ENCODE measurements at places on chromosomes 2 and 18.

GRCh38 chr2:84459944-84460429 is 907 bp upstream of the SUCLG1 start:
- no peak for DNase-seq

- no peak for DNase-seq
Observed at GRCh38 chr2:201157694-201158093, 25.2 kb upstream of the CASP10 start.

- no peak for DNase-seq
Observed at GRCh38 chr2:223772363-223772762, 65.0 kb downstream of the AP1S3 start.

DNA sequence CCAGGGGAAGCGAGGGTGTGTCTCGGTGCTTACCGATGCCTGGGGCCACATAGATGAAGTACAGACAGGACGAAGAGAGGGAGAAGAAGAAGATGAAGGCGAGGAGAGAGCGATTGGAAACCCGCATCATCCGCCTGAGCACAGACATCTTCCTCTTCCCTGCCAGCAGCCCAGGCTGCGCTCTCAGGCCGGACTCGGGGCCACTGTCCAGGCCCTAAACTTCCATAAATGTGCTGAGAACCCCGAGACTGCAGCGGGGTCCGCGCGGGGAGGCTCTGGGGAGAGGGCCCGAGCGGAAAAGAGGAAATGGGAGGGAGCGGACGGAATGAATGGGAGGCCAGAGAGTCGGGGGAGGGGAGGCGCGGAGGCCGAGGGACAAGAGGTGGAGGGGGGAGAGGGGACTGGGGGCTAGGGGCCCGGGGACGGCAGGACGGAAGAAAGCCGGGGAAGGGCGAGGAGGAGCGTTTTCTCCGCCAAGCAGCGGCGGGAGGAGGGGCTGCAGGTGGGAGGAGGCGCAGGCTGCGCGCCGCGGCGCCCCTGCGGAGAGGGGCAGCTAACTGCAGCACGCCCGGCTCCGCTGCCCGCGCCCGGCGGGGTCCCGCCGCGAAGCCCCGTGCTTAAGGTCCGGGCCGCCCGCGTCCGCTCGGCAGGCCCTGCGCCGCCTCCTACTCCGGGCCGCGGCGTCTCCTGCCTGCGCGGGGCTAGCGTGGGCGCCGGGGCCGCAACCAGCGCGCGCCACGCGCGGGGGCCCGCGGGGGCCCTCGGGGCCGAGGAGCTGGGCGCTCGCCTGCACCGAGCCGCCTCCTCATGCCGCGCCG is at the start of gene B4GALT6:
B4GALT6 (minus strand) TSS at position 303 of the 818 bp plus-strand sequence; CDS start at position 148, 155 bp downstream.
- DNase-seq: no peak

DNA sequence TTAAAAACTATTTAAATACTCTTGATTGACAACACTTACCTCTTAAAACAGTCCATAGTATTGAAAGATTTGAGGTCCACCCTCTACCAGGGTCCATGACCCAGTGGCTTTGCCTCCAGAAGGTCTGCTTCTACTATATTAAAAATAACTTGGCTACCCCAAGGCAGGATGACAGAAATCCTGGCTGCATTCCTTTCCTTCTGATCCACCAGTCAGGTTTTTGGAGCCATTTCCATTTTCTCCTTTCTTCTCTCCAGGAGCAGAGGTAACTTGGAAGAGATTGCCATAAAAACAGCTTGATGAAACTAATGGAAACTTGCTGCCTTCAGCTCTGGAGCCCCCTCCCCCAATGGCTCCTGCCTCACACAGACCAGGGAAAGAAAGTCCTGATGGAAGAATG is 2.6 kb upstream of the FAM171B start:
- DNase-seq: no peak

- DNase-seq: peak; percentile 20
Observed at GRCh38 chr2:157056200-157056676, 201.3 kb upstream of the GALNT5 start.

GRCh38 chr18:42363446-42364441 is 408.7 kb downstream of the PIK3C3 start:
- no peak for DNase-seq
